ENCODE measurements at places on chromosomes 1 and 21.

DNA sequence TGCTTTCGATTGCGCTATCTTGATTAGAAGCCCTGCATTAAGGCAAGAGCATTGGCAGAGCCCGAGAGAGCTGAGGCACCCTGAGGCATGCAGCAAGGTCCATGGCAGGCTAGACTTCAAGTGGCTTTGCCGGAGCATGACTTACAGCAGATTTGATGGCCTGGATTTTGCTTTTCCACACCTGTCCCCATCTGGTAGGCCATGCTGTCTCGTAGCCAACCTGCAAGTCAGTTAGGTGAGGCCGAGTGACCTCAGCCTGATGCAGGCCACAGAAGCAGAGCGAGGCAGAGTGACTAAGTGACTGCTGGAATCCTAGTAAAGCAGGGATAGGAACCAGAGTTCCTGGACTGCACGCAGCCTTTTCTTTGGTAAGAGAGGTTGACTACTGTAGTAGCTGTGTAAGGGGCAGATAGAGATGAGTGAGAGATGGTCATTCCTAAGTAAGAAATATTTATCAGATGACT, 148.9 kb downstream of the PBX1 start:
- DNase-seq, result no peak

DNA sequence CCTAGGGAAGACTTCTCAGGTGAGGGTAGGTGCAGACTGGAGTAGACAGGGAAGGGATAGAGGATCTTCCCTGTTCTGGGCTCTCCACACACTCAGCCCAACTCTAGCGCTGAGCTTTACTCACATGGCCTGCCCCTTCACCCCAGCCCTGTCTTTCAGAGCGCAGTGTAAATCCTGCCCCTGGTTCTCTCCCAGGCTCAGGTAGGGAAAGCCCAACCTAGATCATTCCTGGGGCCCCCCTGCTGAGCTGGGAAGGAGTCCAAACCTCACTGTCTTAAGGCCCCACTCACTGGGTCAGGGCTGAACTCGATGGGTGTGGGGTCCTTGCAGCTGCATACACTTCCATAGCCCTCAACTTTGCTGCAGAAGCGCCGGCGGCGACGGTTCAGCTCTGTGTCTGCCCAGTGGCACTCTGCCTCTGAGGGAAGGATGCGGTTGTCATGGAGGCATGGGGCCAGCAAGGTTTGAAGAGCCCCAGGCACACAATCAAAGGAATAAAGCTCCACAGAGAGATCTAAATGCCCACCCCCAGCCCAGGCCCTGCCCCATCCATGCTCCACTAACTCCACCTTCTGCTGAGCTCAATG, 4.2 kb downstream of the POMGNT1 start:
- no peak for DNase-seq

- DNase-seq, result no peak
These were observed 57.1 kb upstream of the COX20 start for GRCh38 chr1:244778344-244778743.

DNA sequence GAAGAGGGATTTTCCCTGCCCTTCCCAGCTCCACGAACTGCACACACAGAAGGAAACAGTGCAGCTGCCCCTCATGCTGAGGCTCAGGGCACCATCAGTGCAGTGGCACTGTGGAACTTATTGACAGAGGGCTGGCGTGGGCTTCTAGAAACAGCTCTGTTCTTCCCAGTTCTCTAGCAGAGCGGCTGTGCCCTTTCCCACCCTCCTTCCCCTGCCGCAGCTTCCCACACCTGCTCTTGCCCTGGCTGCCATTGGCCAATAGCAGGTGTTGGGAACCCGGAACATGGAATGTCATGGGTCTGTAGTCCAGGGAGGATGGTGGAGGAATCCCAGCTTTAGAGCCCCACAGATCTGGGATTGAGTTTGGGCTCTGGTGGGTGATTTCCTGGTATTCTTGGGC, 343.8 kb downstream of the RPS6KC1 start:
- no peak for DNase-seq

DNA sequence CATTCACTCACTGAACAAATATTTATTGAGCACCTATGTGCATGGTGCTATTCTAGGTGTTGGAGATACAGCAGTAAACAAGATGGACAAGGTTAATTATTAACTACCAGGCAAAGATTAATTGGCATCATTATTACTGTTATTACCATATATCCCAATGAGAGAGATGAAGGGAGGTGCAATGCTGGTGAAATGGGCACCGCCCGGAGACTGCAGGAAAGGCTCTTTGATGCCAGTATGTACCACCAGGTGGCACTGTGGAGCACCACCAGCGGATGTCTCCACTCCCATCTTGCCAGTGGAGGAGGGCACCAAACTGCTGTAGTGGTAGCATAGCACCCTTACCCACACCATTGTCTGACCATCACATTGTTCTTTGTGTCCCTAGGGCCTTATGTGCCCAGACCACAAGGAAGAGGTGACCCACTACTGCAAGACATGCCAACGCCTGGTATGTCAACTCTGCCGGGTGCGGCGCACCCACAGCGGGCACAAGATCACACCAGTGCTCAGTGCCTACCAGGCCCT, 3.0 kb downstream of the TRIM46 start:
- no peak for DNase-seq

- DNase-seq, result no peak
These were observed 1.9 kb downstream of the NLRP3 start for GRCh38 chr1:247417831-247418230.

DNA sequence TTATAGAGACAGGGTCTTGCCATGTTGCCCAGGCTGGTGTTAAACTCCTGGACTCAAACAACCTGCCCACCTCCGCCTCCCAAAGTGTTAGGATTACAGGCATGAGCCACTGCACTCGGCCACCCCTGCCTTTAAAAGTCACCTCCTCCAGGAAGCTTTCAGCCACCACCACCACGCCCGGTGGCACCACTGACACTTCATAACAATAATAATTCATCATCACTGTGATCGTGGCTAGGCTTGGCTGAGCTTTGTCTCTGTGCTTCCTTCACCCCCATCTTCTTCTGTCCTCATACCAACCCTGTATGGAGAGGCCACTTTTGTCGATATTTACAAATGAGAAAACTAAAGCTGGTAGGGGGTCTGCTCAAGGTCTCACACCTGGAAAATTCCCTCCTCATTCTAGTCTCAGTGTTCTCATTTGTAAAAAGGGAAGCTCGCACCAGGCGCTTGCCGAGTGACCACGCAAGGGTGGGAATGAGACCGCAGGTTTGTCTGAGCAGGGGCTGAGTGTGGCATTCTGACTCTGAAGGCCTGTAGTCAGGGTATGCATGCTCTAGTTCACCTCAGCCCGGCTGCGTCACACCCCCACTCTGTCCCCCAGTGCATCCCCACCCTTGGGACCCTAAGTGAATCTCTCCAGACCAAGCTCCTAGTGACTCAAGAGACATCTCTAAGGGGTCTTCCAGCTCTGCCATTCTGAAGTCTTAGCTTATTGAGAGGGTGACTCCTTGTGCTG, 12.9 kb upstream of the EPHA2 start:
- no peak for DNase-seq

DNA sequence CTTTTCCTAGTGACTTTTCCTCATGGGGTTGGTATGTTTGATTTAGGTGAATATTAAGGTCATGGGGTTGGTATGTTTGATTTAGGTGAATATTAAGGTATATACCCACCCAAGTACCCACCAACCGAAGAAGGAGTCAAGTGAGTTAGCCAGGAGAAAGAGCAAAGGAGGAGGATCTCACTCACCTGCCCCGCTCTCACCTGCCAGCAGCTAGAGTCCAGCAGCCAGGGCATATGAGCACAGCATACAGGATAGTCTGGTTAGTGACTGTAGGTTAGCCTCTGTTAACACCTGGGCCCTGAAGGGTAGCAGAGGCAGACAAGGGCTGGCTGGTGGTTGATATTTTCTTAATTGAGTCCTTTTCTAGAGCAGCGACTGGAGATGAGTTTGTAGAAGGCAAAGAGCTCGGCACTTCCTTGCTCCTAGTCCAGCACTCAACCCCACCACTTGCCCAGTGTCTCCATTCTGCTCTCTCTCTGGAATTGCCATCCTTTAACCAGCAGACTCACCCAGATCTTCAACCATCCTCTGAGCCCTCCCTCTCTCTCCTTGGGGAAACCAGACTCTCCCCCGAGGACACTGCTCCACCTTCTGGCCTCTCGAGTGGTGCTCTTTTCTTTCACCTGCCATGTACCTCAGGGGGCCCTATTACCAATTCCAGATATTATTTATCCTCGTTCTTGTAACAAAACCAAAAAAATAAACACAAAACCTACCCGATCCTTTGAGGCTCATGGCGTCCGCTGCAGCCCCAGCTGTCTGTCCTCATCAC, 16.3 kb upstream of the DESI2 start:
- no peak for DNase-seq

GRCh38 chr1:111841189-111841588, 85.5 kb downstream of the DDX20 start:
- DNase-seq, result no peak

- no peak for DNase-seq
These were observed 7.6 kb upstream of the ATF3 start for GRCh38 chr1:212600980-212601379.

DNA sequence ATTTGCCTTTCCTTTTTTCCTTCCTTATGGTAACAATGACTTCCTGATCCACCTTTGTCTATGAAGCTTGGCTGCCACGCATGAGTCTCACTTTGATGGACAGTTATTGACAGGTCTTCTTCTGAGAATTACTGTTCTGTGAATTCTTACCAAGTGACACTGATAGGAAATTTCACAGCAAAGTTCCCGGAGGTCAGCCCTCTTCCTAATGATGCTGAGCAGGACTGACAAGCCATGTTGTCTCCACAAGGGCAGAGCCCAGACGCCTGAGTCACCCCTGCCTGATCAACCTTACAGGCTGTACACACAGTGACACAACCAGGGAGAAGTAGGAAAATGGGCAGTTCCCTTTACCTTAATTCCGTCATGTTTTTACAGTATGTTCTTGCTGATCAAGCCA, 44.2 kb downstream of the ZC3H11B start:
- DNase-seq, result no peak

DNA sequence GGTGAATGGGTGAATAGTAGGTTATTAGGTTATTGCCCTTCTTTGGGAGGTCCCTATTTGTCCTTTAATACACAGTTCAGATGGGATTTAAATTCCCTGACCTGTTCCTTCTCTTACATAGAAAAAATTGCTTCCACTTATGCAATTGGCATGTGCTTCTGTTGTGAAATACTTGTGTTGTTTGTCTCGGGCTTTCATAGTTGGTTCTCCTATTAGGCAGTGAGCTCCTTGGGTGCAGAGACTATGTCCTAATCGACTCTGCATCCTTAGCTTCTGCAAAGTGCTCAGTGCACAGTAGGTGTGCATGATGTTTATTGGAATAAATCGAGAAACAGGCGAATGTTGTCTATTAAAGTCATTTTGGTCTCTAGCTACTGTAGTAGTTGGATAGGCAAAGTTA, 1.3 kb upstream of the PDE4B start:
- DNase-seq, result no peak

- DNase-seq, result no peak
These were observed 39.7 kb downstream of the TMCC2 start for GRCh38 chr1:205267306-205267902.

DNA sequence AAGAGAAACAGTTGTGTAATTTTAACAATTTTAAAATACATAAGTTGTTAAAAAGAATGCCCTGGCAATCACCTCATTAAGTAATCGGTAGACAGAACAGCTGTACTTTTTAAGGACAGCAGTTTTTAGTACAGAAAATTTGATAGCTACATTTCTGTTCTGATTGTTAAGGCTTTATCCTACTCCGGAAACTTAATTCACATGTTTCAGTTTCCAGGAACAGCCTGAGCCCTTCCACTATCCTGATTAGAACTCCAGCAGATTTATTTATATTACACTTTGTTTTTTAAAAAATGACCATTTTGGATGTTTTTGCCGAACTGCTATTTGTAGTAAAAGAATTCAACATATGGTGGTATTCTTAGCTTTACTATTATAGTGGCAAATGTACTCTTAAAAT, 8.7 kb downstream of the PRRC2C start:
- no peak for DNase-seq

DNA sequence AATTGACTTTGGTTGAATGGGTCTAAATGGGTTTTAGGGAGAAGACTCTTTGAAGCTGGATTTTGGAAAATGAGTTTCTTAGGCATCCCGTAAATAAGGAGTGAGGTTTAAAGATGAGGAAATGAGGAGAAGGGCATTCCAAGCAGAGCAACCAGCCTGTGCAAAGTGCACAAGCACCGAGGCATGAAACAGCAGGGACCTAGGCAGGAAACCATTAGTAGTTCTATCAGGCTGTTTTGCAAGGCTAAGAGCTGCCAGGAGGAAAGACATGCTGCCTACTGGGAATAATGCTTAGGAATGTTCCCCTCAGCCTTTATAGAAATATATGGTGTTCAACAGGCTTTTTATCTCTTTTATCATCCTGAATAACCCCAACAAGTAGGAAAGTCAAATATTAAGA, 153.1 kb upstream of the FGGY start:
- DNase-seq, result no peak
